ENCODE measurements at places on chromosomes 3 and 15.
A peak's percentile ranks its signal among the peaks of the same experiment; 100 is the strongest.

- peak; percentile 45 for DNase-seq
Observed at GRCh38 chr3:183427876-183428446, 458 bp downstream of the MCF2L2 start.

GRCh38 chr3:152621006-152621868 is 213.7 kb upstream of the P2RY1 start:
- no peak for DNase-seq

DNA sequence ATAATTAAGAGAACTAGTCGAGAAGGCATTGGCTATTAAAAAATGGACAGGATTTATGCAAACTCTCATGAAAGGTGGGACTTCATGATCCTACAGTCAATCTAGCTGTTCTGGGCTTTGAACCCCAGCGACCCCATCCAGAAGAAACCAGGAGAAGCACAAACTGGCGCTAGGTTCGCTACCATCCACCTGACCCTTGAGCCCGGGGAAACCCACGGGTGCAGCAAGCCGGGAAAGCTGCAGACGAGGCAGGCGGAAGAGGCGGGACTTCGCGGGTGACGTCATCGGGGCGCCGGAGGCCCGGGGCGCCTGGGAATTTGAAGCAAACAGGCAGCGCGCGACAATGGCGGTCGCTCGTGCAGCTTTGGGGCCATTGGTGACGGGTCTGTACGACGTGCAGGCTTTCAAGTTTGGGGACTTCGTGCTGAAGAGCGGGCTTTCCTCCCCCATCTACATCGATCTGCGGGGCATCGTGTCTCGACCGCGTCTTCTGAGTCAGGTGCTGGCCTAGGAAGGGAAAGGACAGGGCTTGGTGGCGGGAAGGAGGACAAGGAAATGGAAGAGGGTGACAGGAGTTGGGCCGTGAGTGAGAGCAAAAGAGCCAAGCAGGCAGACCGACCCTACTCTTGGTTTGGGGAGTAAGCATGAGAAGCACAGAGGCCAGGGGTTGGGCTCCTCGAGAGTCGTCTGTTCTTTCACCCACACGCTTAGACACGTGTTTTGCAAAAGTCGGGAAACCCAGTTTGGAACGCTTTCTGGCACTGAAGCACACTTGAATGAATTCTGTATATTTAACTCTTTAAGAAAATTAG is at the start of gene UMPS:
Gene UMPS, plus strand, starts transcription at position 324 of the 812 bp plus-strand sequence. Its CDS starts 20 bp downstream, at position 344.
- DNase-seq: peak; percentile 94

DNA sequence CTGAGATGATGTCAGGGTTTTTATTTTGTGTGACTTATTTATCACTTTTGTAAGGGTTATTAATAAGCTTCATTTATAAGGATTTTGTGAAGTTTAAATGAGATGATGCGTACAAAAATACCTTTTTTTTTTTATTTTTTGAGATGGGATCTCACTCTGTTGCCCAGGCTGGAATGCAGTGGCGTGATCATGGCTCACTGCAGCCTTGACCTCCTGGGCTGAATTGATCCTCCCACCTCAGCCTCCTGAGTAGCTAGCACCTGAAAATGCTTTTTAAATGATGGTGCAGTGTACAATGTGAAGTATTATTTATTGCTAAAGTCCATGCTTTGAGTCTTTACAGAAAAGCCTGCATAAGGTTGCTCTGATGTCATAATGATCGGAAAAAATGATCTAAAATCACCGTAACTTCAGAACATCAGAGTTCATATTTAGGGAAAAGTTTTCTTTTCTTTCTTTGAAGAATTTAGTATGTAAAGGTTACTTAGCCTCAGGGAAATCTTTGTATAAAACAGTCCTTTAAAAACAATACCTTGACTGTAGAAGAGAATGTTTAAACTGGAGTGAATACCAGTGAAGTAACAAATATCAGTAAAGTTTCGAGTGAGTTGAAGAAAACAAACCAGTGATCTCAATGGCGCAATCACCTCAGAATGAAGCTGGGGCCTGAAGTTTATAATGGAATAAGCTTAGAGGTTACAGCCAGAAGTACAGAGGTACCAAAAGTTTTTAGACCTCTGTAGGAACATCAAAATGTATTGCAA is 29.7 kb downstream of the TCF12 start:
- DNase-seq: no peak

- DNase-seq: peak; percentile 68
Observed at GRCh38 chr3:58111513-58112184, 99.1 kb downstream of the DNASE1L3 start.

DNA sequence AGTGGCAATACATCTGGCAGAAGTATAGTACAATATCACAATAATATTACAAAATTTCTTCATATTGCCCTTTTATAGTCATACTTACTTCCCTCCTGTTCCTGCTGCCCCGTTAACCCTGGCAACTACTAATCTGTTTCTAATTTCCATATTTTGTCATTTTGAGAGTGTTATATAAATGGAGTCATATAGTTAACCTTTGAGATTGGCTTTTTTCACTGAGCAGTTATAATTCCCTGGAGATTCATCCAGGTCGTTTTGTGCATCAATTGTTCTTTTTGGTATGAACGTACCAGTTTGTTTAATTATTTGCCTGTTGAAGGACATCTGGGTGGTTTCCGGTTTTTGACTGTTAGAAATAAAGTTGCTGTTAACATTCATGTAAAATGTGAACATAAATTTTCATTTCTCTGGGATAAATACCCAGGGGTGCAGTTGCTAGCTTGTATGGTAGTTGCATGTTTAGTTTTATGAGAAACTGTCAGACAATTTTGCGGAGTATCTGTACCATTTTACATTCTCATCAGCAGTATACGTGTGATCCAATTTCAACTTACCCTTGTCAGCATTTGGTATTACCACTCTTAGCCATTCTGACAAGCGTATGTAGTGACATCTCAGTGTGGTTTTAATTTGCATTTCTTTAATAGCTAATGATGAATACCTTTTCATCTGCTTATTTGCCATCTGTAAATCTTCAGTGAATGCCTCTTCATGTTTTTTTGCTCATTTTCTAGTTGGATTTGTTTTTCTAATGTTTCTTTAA is 32.2 kb upstream of the IL20RB start:
- DNase-seq: no peak

DNA sequence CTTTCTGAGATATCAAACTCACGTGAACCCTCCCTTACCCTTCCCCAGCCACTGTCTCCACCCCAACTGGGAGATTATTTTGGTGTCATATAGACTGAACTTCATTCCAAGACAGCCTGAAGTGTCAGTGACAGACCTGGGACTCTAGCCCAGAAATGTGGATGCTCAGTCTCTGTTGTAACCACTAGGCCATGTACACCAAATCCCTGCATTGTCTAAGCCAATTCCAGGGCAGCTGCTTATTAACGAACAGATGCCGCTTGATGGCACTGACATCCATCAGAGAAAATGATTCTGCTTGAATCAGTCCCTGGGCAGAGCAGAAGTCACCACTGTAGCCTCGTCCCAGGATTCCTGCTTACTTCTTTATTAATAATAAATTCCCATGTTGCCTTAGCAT is 305.5 kb downstream of the GRM7 start:
- no peak for DNase-seq

DNA sequence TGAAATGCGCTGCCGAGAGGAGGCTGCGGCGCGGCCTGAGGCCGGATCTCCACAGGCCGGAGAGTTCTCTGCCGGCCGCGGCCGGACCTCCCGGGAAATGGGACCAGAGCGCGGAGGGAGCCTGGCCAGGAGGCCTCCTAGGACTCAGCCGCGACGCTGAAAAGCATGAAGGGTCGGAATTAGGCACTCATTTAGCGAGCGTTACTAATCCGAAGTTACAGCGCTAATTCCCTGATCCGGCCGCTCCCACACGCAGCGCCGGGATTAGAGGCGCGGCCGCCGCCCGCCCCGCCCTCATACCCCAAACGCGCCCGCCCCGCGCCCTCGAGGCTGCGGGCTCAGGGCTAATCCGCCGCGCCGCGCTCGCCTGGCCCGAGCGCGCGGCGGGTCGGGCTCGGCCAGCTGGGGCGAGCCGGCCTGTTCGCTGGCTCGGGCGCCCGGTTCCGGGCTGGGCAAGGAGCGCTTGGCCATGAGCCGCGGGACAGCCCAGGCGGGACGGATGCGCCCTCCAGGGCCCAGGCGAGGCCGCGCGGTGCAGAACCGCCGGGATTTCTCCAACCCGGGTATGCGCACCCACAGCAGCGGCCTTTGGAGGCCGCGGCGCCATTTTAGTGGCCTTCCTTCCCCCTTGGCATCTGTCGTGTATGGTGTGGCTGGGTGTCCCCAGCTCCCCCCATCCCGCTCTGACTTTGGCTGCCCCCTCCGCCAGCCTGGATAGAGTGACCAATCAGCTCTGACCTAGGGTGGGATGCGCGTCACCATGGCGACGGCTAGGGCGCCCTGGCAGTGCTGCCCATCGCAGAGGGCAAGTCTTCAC is 36.8 kb upstream of the POLG start:
- no peak for DNase-seq

DNA sequence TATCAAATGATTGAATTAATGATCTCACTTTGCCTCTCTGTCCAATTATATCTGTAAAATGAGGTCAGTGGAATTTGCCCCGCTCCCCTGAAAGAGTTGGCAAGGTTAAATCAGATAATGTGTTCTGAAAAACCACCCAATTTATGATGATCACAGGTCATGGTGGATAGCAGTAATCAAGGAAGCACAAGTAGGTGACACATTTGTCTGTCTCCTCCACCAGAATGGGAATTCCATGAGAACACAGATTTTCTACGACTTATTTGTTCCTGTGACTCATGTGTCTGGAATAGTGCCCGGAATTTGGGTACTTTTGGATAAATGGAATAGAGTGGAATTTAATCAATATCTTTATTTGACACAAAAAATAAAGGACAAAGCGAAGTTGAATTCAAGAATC is 220.9 kb upstream of the SUCLG2 start:
- DNase-seq: no peak

DNA sequence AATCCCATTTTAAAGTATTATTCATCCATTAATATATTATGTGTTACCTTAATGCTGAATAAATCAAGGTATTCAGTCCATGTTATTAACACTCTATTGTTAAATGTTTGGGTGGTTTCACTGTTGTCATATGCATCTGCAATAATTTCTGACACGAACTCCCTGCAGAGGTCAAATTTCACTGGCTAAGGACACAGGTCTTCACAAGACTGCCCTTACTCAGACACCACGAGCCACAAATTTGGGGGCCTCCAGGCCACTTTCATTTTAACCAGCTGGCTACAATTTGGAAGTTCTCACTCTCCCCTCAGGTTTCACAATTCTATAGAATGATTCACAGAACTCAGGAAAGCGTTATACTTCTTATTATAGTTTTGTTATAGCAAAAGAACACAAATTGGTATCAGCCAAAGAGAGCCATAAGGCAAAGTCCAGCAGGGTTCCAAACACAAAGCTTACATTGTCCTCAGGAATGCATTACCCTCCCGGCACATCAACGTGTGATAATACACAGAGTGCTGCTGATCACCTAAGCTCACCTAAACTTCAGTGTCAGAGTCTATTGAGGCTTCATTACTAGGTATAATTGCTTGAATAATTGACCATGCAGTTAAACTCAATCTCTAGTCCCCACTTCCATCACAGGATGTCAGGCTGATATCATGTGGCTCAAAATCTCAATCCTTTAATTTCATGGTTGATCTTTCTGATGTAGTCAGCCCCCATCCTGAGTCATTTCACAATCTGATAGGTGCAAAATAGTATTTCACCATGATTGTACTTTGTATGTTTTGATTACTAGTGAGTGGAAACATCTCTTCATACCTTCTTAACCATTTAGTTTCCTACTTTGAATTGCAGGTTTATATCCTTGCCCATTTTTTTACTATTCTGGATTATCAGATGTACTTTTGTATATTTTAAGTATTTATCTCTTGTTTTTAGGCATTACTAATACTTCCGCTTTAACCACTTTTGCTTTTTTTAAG is 441.4 kb upstream of the AGTR1 start:
- DNase-seq: no peak

- no peak for DNase-seq
Observed at GRCh38 chr3:189517981-189518380, 113.2 kb upstream of the TP63 start.

GRCh38 chr15:23857028-23857641 is 170.0 kb upstream of the NDN start:
- no peak for DNase-seq

DNA sequence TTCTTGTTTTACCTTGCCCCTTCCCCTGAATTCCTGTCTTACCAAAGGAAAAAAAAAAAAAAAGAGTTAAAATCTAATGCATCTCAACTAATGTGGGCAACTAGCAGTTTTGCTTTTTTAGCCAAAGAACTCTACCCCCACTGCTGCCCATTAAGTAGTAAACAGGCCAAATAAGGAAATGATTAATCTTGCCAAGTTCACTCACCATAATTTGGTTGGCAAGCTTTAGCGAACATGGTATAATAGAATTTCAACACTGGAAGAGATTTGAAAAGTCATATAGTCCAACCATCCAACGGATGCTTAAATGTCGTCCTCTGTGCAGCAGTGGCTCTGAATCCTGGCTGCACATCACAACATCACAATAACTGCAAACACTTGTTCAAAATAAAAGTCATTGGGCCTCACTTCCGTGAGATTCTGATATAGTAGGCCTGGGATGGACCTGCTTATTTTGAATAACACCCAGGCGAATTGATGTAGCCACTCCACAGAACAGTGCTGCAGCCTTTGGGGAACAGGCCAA is 142.0 kb upstream of the UBE2E1 start:
- DNase-seq: no peak

DNA sequence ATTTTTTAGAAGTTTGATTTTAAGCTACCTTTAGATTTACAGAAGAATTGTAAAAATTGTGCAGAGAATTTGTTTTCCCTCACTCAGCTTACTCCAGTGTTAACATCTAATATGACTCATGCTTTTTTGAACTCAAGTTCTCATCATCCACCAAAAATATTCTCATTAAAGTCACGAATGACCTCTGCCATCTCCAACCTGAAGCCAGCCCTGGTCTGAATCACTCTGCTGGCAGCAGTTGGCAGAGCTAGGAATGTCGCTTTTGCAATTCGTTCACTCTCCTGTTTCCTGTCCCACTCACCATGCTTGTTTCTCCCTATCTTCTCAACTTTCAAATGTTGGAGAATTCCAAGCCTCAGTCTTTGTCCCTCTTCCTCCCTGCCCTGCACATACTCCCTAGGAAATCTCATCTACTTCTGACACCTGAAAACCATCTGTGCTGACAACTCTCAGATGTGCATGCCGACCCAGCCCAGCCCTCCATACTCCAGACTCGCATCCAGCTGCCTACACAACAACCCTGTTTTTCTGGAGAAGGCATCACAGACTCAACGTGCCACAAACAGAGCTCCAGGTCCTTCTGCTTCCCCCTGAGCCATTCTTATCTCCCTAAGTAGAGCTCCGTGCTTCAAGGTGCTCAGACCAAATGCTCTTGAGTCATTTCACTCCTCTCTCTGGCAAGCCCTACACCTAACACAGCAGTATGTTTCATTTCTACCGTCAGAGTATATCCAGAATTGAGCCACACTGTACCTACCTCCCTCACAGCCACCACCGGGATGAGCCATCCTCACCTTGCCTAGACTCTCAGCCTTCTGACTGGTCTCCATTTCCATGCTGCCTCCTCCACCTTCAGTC is 24.9 kb downstream of the PRR23E start:
- peak; percentile 41 for DNase-seq

GRCh38 chr3:64958199-64958843 is 270.5 kb upstream of the ADAMTS9 start:
- no peak for DNase-seq

Data from GM06990 (cell line).